ENCODE measurements at places on chromosomes 12 and 14.

- peak; percentile 53 for DNase-seq
These were observed 49.9 kb downstream of the HELB start for GRCh38 chr12:66352197-66352596.

GRCh38 chr14:68318828-68319227 lies 474.0 kb downstream of the ZFP36L1 start:
- no peak for DNase-seq

- no peak for DNase-seq
These were observed 35.4 kb downstream of the TESPA1 start for GRCh38 chr12:54949073-54949711.

- DNase-seq = no peak
These were observed 25.9 kb upstream of the MAPKAPK5 start for GRCh38 chr12:111816065-111816615.

- no peak for DNase-seq
These were observed 3.6 kb upstream of the FOS start for GRCh38 chr14:75274899-75275569.

DNA sequence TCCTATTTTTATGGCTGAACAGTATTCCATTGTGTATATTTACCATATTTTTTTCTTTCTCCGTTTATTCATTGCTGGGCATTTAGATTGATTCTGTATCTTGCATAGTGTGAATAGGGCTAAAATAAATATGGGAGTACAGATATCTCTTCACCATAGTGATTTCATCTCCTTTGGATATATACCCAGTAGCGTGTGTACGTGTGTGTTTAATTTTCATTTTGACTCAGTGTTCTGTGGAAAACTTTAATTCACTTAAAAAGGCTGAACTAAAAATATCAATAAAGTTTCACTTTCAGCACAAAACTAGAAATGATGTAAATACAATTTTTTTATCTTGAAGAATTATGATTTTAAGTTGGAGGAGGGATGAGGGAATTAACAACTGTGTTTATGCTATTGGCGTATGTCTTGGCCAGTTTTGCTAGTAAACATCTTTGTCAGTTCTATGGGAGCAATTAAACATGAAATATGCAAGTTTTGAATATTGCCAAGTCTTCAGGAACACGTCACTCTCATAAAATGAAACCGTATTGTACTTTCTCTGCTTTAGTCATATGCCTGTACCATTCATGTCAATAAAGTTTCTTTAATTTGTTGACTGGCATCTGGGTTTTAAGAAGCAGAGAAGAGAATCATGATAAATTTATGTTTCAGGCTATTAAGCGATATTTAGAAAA lies 99.8 kb downstream of the PTGER2 start:
- no peak for DNase-seq

DNA sequence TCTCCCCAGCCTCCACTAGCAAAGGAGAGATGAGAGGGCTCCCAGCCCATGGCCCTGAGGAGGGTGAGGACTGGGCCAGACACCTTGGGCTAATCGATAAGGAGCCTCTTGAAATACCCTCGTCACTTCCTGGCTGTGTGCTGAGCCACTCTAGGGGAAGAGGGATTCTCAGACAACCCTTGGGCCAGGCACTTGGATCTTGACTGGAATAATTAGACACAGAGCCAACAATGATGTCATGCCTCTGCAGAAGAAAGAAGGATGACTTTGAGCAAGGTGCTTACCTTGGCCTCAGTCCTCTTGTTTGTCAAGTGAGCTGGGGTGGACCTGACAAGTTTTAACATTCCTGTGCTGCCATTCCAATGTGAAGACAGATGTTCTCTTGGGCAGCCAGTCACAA lies 83.1 kb downstream of the LRRC74A start:
- no peak for DNase-seq

- no peak for DNase-seq
These were observed 5.2 kb upstream of the NRDE2 start for GRCh38 chr14:90336985-90337384.

GRCh38 chr14:106802413-106803364 lies 1276.3 kb downstream of the TMEM121 start:
- peak; percentile 51 for DNase-seq

GRCh38 chr12:87405918-87406317 lies 623.3 kb downstream of the C12orf50 start:
- DNase-seq = no peak

- DNase-seq = no peak
These were observed 1023.0 kb upstream of the ATXN7L3B start for GRCh38 chr12:73514672-73515071.

- DNase-seq = no peak
These were observed 14.7 kb downstream of the TMPO start for GRCh38 chr12:98530068-98530467.

GRCh38 chr12:92676710-92677109 lies 26.1 kb upstream of the PLEKHG7 start:
- no peak for DNase-seq

DNA sequence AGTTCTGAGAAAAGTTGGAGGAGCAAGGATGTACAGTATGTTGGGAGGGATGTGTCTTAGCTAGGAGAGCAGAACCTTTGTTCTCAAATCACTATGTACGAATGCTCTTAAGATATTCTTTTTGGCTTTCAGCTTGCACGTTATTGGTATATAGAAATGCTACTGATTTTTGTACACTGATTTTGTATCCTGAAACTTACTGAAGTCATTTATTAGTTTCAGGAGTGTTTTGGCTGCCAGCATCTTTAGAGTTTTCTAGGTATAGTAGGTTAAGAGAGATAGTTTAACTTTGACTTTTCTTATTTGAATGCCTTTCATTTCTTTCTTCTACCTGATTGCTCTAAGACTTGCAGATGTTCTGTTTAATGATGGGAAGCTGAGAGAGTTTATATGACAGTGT lies 442.8 kb upstream of the FBXO33 start:
- no peak for DNase-seq

DNA sequence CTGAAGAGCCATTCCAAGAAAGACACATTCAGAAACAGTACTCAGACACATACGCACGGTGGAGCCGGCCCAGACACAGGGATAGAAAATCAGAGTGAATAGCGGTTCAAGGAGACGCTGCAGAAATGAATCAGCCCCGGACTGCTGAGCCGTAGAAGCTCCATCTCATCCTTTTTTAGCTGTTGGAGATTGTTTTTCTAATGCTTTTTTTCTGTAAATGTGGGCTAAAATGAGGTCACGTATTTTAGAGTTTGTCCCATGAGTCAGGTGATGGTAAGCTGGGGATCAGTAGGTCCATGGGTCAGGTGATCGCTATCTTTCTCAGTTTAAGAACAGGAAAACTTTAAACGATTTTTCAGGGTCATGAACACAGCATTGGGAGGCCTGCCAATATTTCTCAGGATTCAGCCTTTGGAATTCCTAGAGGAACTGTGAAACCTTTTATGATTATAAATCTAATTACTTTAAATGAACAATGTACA lies 202.4 kb downstream of the ITPR2 start:
- DNase-seq = no peak

All from WERI-Rb-1 (cell line).